ENCODE measurements at places on chromosomes 4 and X.

- no peak for DNase-seq
These were observed 47.8 kb downstream of the CRLF2 start for GRCh38 chrX:1164322-1165288.

GRCh38 chr4:38308728-38309311 is 348.6 kb downstream of the PTTG2 start:
- peak; percentile 77 for DNase-seq

GRCh38 chrX:53163436-53163835 is 61.6 kb downstream of the KDM5C start:
- DNase-seq, result no peak

DNA sequence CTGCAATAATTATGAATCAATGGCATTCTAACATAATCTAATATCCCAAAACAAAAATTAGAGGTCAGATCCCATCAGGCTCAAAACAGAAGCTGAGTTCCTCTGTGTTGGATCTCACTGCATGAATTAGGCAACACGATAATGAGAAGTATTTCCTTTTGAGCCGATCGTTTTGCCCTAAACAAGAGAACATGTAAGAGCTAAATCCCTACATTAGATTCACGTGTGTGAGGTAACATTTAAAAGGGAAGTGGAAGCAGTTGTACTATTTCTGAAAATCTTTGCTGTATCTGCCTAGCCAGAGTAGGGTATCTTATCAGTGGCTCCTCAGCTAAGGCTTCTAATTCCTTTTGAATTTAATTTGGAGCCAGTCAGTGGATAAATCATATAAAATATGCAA is 115.6 kb downstream of the C4orf51 start:
- DNase-seq, result no peak

DNA sequence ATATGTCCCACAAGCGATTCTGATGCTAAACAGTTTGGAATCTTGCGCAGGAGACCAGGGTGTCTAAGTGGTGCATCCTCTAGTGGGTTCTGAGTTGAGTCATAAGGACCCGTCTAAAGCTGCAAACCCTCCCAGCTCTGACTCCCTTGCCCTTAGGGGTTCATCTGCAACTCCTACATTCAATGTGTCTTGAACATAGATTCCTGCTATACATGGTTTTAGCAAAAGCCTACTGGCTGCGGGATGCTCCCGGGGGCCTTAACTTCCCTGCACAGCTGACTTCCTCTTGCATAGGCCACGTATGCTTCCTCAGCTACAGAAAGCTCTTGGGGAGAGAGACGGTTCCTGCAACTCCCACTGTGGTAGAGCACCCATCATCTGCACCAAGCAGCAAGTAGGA is 236.7 kb downstream of the EVC2 start:
- no peak for DNase-seq

GRCh38 chr4:5960252-5960880 is 57.9 kb downstream of the C4orf50 start:
- no peak for DNase-seq

DNA sequence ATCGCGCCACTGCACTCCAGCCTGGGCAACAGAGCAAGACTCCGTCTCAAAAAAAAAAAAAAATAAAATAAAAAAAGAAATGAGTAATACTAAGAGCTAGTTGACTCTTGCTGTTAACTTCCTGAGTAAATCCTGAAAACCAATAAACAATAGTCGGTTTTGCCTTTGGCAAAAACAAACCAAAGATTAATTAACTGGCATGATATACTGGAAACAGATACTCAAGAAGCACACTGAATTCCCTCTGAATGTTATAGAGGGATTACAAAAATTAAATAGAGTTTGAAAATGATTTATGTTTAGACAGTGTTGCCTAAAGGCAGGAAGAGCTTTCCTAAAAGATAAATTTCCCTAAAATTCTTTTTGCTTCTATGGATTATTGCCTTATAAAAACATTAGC is 1702.3 kb downstream of the STIM2 start:
- no peak for DNase-seq

DNA sequence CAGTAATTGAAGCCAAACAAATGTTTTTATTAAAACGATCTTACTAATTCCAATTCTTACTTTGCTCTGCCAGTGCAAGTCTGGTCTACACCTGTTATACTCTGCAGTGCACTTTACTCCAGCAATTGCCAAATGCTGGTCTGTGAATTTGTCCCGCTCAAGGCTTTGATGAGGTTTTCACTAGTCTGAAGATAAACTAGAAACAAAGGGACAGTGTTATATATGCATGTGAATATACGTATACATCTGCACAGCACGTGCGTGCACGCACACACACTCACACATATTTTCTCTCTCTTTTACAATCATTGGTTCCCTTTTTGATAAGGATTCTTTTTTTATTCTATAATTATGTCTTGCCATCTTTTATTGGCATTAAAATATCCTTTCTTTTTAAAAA is 88.5 kb upstream of the LCORL start:
- DNase-seq, result no peak

- DNase-seq, result no peak
These were observed 69.8 kb downstream of the RBM47 start for GRCh38 chr4:40559585-40560465.
